ENCODE measurements at places on chromosomes 4 and X.

DNA sequence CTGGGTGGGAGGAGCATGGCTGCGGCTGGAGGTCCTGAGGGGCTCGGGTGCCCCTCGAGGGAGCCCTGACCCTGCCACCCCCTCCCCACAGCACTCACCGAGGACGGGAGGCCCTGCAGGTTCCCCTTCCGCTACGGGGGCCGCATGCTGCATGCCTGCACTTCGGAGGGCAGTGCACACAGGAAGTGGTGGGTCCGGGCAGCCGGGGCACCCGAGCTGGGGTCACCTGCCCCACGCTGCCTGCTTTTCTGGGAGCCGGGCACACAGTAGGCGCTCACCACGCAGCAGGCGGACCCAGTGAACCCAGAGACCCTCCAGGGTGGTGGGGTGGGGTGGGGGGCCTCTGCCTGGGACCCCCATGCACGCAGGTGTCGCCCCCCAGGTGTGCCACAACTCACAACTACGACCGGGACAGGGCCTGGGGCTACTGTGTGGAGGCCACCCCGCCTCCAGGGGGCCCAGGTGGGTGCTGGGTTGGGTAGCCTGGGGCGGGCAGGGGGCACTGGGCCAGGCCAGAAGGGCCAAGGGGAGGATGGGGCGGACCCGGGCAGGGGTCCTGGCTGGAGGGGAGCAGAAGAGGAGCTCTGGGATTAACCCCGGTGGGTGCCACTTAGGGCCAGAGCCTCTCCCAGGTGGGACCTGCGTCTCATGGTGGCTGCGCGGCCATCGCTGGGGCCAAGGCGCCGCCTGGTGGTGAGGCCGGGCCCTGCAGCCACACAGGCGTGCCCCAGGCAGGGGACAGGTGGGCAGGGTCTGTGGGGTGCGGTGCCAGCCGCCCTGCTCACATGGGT is 1.4 kb downstream of the HGFAC start:
- no peak overlapping the region for H3K4me3 ChIP-seq
- no peaks in the 10 kb centered on the region for H3K36me3 ChIP-seq
- no peaks in the 10 kb centered on the region for H3K27me3 ChIP-seq
- peak; percentile 70 for DNase-seq
- H3K27ac ChIP-seq = no peak overlapping the region
- no peaks in the 10 kb centered on the region for H3K4me1 ChIP-seq

DNA sequence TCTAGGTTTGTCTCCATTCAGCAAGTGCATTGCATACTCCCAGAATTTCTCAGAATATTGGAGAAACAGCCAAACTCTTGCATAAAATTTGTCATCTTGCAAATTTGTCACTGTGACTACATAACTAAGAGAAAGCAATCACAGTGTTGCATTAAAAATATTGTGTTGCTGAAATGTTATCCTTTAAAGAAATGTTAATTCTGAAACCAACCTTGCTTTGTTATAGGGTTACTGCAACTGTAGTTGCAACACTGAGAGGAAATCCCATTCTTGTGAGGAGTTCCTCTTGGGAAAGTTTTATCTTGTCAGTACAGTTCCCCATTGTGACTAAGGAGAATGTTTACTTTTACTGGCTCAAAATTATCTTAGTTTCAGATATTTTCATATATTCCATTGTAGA is 20.9 kb downstream of the CYBB start:
- DNase-seq = no peak
- H3K4me1 ChIP-seq = peaks cover 13% of the 10 kb centered on the region
- H3K27me3 ChIP-seq = peaks cover 5% of the 10 kb centered on the region
- no peak overlapping the region for H3K27ac ChIP-seq

DNA sequence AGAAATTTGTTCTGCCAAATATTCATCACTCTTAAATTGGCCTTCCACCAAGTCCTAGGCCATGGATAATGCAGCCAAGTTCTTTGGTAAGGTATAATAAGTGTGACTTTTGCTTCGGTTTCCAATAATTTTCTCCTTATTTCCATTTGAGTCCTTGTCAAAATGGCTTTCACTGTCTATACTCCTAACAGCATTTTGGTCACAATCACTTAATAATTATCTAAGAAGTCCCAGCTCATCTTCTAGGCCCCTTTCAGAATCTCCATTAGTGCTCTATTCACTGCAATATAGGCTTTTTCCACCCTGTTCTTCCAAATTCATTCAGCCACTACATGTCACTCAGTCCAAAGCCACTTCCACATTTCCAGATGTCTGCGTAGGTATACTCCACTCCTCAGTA is 51.0 kb upstream of the SPIN4 start:
- no peak overlapping the region for H3K27ac ChIP-seq
- H3K36me3 ChIP-seq = no peaks in the 10 kb centered on the region
- H3K4me1 ChIP-seq = no peaks in the 10 kb centered on the region
- no peak for DNase-seq
- H3K27me3 ChIP-seq = no peaks in the 10 kb centered on the region

GRCh38 chrX:45872480-45872879 is 671.8 kb upstream of the DIPK2B start:
- DNase-seq = no peak
- H3K4me1 ChIP-seq = no peaks in the 10 kb centered on the region
- H3K4me3 ChIP-seq = no peak overlapping the region
- H3K36me3 ChIP-seq = no peaks in the 10 kb centered on the region

- DNase-seq = no peak
- no peak overlapping the region for H3K4me3 ChIP-seq
- no peak overlapping the region for H3K27ac ChIP-seq
- peaks cover 37% of the 10 kb centered on the region for H3K27me3 ChIP-seq
These were observed 415.0 kb upstream of the RPS6KA3 start for GRCh38 chrX:20681683-20682082.

GRCh38 chr4:139556724-139557555 is 921 bp upstream of the SETD7 start:
- peaks cover 10% of the 10 kb centered on the region for H3K36me3 ChIP-seq
- H3K27ac ChIP-seq = peak overlapping the region; percentile 92
- DNase-seq = peak; percentile 69
- H3K4me1 ChIP-seq = peaks cover 68% of the 10 kb centered on the region

GRCh38 chr4:105990933-105991332 is 95.7 kb downstream of the NPNT start:
- H3K27ac ChIP-seq = no peak overlapping the region
- no peaks in the 10 kb centered on the region for H3K36me3 ChIP-seq
- H3K27me3 ChIP-seq = no peaks in the 10 kb centered on the region
- no peak for DNase-seq
- no peaks in the 10 kb centered on the region for H3K4me1 ChIP-seq

DNA sequence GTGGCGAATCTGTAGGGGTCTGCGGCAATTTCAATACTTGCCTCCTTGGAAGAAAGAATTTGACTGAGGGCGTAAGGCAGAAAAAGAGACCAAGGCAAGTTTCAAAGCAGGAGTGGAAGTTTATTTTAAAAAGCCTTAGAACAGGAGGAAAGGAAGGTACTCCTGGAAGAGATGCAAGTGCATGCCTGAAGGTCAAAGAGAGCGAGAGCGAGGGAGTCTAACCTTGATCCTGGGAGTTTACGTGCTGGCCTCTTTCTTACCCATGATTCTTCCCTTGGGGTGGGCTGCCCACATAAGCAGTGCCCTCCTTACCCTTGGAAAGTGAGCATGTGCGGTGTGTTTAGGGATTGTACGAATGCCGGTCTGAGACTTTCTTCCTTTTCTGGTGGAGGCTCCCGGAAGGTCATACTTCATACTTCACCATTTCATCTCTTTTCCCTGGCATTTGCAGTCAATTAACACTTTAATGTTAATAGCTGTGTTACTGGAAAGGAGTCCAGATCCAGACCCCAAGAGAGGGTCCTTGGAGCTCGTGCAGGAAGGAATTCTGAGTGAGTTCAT is 40.0 kb downstream of the ARSD start:
- peak overlapping the region; percentile 70 for H3K27ac ChIP-seq
- peak overlapping the region; percentile 87 for H3K4me3 ChIP-seq
- no peaks in the 10 kb centered on the region for H3K36me3 ChIP-seq
- peaks cover 21% of the 10 kb centered on the region for H3K4me1 ChIP-seq
- peaks cover 32% of the 10 kb centered on the region for H3K27me3 ChIP-seq

DNA sequence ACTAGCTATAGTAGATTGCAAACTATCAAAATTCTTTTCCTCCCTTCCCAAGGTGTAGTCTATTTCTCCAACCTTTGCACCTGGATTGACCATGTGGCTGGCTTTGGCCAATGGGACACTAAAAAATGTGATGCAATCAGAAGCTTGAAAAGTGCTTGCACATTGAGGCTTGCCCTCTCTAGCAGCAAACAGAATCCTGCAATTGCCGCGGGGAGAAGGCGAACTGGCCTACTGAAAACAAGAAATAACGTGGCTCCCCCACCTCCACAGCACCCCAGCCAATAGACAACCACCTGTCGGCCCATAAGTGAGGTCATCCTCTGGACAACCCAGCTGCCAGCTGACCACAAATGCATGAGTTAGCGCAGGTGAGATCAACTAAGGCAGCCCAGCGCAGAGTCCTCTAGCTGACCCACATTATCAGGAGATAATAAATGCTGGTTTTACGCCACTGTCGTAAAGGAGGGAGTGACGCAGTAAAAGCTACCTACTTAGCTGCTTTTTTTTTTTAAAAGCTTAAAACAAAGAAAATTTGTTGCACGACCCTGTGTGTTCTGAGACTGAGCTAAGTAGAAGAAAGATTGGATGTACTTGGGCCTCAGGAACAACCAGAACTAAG is 95.2 kb downstream of the GK start:
- H3K36me3 ChIP-seq = peaks cover 1% of the 10 kb centered on the region
- no peak overlapping the region for H3K4me3 ChIP-seq
- DNase-seq = no peak
- H3K27me3 ChIP-seq = peaks cover 13% of the 10 kb centered on the region
- H3K4me1 ChIP-seq = no peaks in the 10 kb centered on the region

GRCh38 chr4:79163981-79164490 is 161.8 kb downstream of the NAA11 start:
- no peak overlapping the region for H3K4me3 ChIP-seq
- no peak overlapping the region for H3K27ac ChIP-seq
- peaks cover 9% of the 10 kb centered on the region for H3K4me1 ChIP-seq
- no peaks in the 10 kb centered on the region for H3K36me3 ChIP-seq

DNA sequence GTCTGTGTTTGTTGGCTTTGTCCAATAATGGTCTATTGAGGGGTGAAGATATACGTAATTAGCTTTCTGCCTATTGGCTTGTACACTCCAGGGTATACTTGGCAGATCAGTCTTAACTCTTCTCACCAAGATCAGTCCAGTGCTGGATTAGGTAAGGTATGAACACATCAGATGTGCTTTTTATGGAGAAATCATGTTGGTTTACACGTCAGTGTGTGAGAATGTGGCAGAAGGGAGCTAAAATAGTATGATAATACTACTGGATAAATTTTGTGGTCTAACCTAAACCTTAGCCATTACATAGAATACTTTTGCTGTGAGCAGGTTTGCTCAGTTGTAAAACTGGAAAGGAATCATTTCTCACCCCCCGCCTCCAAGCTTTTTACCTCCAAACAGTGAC is 4.2 kb downstream of the PDHA1 start:
- no peak for DNase-seq
- peak overlapping the region; percentile 11 for H3K27ac ChIP-seq
- H3K4me1 ChIP-seq = peaks cover 30% of the 10 kb centered on the region

GRCh38 chr4:112325530-112325929 is 28.4 kb downstream of the ALPK1 start:
- H3K27me3 ChIP-seq = no peaks in the 10 kb centered on the region
- peaks cover 3% of the 10 kb centered on the region for H3K36me3 ChIP-seq
- no peak overlapping the region for H3K4me3 ChIP-seq
- no peak for DNase-seq

- DNase-seq = no peak
- H3K4me3 ChIP-seq = no peak overlapping the region
- peaks cover 28% of the 10 kb centered on the region for H3K27me3 ChIP-seq
- H3K4me1 ChIP-seq = no peaks in the 10 kb centered on the region
- H3K27ac ChIP-seq = no peak overlapping the region
These were observed 81.1 kb downstream of the VMA21 start for GRCh38 chrX:151478058-151478457.

- DNase-seq = peak; percentile 36
- H3K27ac ChIP-seq = peak overlapping the region; percentile 61
- peaks cover 40% of the 10 kb centered on the region for H3K4me1 ChIP-seq
- H3K27me3 ChIP-seq = peaks cover 5% of the 10 kb centered on the region
- H3K36me3 ChIP-seq = peaks cover 2% of the 10 kb centered on the region
- H3K4me3 ChIP-seq = peak overlapping the region; percentile 84
These were observed 730 bp downstream of the MANBA start for GRCh38 chr4:102759831-102760644.

DNA sequence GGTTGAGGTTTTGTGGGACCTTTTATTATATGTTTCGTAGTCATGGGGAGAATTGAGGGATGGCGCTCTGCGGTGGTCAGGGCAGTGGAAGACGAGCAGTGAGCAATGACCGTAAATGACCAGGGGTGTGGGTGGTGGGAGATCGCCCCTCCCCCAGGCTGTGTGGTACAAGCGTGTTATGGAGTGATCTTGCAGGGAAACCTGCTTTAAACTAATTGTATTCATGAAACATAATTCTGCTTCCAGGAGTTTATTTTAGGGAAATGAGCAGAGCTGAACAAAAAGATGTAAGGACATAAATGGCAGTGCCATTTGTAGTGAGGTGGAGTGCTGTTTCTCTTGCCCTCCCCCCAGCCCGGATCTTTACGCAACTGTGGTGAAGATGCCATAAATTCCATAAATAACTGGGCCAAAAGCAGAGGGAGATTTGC is 20.2 kb downstream of the GYG2 start:
- DNase-seq = no peak
- no peak overlapping the region for H3K4me3 ChIP-seq
- no peak overlapping the region for H3K27ac ChIP-seq
- no peaks in the 10 kb centered on the region for H3K36me3 ChIP-seq
- peaks cover 12% of the 10 kb centered on the region for H3K27me3 ChIP-seq
- H3K4me1 ChIP-seq = no peaks in the 10 kb centered on the region

GRCh38 chrX:103607364-103608305 is at the start of gene TCEAL3:
TSS of gene TCEAL3 (plus strand) at chrX:103607963. CDS start at chrX:103609065, 1,102 bp downstream.
- peak within 1 kb of the TSS; percentile 77 for H3K4me3 ChIP-seq
- DNase-seq = peak; percentile 35
- peaks cover 34% of the 10 kb centered on the region for H3K27me3 ChIP-seq
- no peaks in the 10 kb centered on the region for H3K4me1 ChIP-seq
- peak within 1 kb of the TSS; percentile 86 for H3K27ac ChIP-seq
- peaks cover 5% of the 10 kb centered on the region for H3K36me3 ChIP-seq

- H3K4me3 ChIP-seq = no peak overlapping the region
- H3K27ac ChIP-seq = no peak overlapping the region
- no peaks in the 10 kb centered on the region for H3K36me3 ChIP-seq
- no peaks in the 10 kb centered on the region for H3K4me1 ChIP-seq
These were observed 89.8 kb downstream of the RTL9 start for GRCh38 chrX:110448459-110448858.

DNA sequence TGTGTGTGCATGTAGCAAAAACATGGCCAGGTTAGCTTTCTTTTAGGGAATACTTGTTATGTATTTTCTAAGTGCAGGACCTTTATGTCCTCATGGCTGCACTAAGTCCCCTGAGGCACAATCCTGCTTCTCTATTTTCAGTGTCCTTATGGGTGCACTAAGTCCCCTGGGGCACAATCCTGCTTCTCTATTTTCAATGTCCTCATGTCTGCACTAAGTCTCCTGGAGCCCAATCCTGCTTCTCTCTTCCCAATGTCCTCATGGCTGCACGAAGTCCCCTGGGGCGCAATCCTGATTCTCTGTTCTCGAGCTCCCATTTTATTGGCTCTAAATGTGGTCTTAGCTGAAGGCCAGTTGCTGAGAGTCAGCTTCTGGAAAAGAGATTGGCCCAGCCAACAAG is 49.7 kb upstream of the GPRIN3 start:
- no peak overlapping the region for H3K4me3 ChIP-seq
- H3K36me3 ChIP-seq = no peaks in the 10 kb centered on the region
- H3K27me3 ChIP-seq = no peaks in the 10 kb centered on the region
- H3K4me1 ChIP-seq = peaks cover 5% of the 10 kb centered on the region

GRCh38 chrX:54807524-54808108 is at the start of gene MAGED2:
TSS of gene MAGED2 (plus strand) at chrX:54807745. CDS start at chrX:54809332, 1,587 bp downstream.
- peaks cover 6% of the 10 kb centered on the region for H3K4me1 ChIP-seq
- H3K27me3 ChIP-seq = peaks cover 20% of the 10 kb centered on the region
- peak; percentile 39 for DNase-seq
